Stimulated activated CD4-positive, alpha-beta T cell treated with anti-CD3 and anti-CD28 coated beads, Interleukin-4, amount 100 ng/mL, for 48 hours (primary cell): ENCODE measurements at places on chromosomes 1 and 21.

DNA sequence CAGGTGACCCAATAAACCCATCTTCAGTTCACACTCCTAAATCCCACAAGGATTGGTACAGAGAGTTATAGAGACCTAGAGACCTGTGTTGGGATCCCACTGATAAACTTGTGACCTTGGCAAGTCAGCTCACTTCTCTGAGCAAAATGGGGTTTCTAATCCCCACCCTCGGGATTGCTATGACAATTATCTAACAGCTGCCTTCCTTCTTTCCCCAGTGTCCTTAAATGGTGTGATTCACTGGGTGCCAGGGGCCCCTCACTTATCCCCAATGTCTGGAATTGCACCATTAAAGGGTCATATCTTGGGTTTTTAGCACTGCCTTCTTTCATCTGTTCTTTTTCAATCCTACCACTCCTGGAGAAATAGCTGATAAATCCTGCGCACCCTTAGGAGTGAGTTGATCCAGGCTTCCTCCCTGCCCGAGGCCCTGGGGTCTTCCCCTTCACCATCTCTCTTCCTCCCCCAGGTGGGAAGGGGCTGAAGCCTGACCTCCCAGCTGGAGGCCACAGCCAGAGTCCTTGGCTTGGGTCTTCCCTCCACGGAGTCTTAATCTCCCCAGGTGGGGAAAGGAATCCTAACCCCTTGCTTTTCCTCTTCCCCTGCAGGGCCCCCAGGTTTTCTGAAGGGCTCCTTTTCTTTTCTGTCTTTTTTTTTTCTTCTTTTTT, 39.7 kb downstream of the LACTBL1 start:
- no peak for DNase-seq

DNA sequence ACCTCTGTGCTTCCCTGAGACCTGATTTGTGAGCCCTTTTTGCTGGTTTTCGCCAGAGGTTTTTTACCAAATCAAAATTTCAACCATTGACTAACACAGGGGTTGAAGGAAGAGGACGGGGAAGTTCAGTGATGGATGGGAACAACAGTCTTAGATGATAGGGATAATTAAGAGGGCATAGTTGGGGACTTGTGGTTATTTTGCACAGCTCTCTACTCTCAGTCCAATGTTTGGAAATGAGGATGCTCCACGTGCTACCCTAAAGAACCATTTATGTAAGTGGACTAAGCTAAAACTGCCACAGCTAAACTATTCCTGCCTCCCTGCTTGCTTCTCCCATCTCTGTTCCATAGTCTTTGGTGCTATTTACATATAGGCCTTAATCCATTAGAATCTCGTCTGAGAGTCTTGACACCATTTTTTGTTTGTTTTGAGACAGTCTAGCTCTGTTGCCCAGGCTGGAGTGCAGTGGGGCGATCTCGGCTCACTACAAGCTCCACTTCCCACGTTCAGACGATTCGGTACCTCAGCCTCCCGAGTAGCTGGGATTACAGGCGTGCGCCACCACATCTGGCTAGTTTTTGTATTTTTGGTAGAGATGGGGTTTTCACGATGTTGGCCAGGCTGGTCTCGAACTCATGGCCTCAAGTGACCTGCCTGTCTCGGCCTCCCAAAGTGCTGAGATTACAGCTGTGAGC, 684 bp upstream of the MCL1 start:
- DNase-seq, result no peak

GRCh38 chr1:89708751-89709375, 75.9 kb downstream of the LRRC8C start:
- no peak for DNase-seq

- DNase-seq, result no peak
Observed at GRCh38 chr1:48030211-48030610, 33.0 kb upstream of the TRABD2B start.
